ENCODE measurements at places on chromosomes 7 and 10. TPM values are rescaled to one million over a fixed set of nuclear protein-coding genes. Genes with fewer than 3 reads are reported as not detected.

HIP1 gene
- total RNA-seq = 1.9 TPM

PDE6C gene
- total RNA-seq = not detected

PSMG3 gene
- 29.3 TPM for total RNA-seq

RBM20 gene
- total RNA-seq = 0.27 TPM

AMPH gene
- total RNA-seq = not detected

LRGUK gene
- total RNA-seq = 0.27 TPM

WNT8B gene
- total RNA-seq = 0.20 TPM

FAM25C gene
- not detected for total RNA-seq

CD36 gene
- not detected for total RNA-seq

GPRIN2 gene
- total RNA-seq = not detected

ITPRID1 gene
- not detected for total RNA-seq

TFPI2 gene
- not detected for total RNA-seq

SSC4D gene
- total RNA-seq = 0.17 TPM

OPALIN gene
- total RNA-seq = not detected

SEPHS1 gene
- 55.5 TPM for total RNA-seq

CYP2W1 gene
- total RNA-seq = not detected

SMKR1 gene
- total RNA-seq = 1.1 TPM

PGAM1 gene
- total RNA-seq = 446 TPM

EPHB4 gene
- total RNA-seq = 1.0 TPM

ETV1 gene
- not detected for total RNA-seq

C1QL3 gene
- total RNA-seq = not detected
